ENCODE measurements at places on chromosomes 6 and 20.

DNA sequence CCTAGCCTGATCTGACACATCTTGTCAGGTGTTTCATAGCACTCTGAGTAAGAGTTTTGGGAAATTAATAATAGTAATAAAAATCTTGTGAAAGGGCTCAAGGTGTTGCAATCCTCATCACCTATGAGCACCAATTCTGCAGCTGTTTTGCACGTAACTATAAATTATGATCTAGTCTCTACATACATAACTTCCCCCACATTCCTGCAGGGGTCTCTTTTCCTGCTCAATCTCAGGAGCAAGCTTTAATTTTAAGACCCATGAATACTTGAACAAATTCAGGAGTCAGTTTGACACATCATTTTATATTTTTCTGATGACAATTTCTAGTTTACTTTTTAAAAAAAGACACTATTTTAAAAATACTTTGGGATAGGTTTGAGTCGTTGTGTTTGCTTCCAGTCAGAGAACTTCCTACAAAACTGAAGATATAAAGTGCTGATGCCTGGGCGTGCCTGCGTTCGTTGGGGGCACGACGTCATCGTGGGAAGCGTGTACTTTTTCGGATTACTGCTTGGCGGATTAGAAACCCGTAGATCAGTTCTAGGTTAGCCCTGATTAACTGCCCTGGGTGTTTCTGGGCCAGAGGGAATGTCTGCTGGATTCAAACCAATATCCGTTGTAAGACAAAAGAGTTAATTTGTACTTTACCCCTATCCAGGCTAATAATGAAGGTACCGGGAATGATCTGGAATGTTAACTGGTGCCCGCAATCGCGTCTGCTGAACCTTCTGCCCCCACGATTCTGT is 1.0 kb upstream of the E2F3 start:
- DNase-seq: no peak

DNA sequence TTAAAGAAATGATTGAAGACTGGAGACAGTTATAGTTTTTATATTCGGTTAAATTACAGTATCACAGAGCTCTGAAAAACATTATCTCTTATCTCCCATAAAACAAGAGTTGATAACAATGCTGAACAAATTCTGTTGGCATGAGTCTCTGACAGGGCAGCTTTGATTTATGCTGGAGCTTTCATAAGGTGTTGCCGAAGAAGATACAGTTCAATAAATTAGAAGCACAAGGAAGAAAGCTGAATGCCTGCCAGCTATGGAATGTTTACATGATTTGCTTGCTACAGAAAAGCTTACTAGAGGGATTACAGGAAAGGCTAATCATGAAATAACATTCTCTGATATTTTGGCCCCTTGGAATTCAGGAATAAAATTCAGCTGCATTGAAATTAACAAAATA is 431.9 kb upstream of the GJE1 start:
- DNase-seq: no peak

GRCh38 chr20:21102603-21103311 is 3.4 kb downstream of the LINC00237 start:
- no peak for DNase-seq

- no peak for DNase-seq
These were observed 22.2 kb downstream of the FAM110A start for GRCh38 chr20:855466-856360.

DNA sequence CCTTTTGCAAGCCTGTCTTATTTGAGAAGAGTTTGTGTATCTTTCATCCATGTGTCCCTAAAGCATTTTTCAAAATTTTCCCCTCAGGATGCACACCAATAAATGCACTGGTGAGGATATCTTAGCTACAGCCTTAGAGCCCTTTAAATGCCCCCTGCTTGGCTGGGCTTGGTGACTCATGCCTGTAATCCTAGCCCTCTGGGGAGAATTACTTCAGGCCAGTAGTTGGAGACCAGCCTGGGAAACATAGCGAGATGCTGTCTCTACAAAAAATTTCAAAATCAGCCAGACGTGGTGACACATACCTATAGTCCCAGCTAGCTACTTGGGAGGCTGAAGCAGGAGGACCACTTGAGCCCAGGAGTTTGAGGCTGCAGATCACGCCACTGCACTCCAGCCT is 33.8 kb upstream of the PLCB4 start:
- DNase-seq: no peak

- DNase-seq: no peak
These were observed 10.9 kb upstream of the OSER1 start for GRCh38 chr20:44221368-44221954.
